Heart right ventricle (tissue), 16 donors: ENCODE measurements at places on chromosomes 11 and 22. TPM values are rescaled to one million over a fixed set of nuclear protein-coding genes. Genes with fewer than 3 reads are reported as not detected.
A peak's percentile ranks its signal among the peaks of the same experiment; 100 is the strongest.

GRCh38 chr11:105881027-105881426, 141.0 kb downstream of the MSANTD4 start:
- DNase-seq, result no peak

DNA sequence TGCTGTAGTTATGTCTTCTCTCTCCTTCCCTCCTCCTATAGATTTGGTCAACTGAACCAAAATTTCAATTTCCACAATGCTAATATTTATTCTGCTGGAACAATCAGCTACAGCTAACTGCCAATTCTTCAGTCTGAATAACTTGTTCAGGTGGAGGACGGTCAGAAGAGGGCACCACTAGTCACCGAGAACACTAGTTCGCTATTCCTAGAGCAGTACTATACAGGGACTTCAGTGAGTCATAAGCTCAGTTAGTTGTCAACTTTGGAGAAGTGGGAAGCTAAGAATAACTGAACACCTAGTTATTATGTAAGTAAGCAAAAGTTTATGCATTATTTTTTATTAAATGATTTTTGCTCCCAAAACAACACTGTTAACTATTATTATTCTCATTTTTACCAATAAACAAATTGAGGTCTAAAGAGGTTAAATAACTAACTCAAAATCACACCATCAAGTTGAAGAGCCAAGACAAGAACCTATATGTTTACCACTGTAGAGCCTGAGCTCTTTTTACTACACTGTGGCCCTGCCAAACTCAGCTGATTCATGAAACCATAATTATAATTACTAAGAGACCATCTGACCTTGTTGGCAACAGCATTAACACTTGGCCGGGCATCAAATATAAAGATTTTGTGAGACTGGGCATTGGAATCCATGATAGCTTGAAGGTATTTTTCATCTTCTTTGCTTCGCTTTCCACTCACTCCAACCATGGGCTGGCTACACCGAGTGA, 59.0 kb downstream of the CEP57 start:
- DNase-seq, result peak; percentile 55

The MCAM gene
- 97.5 TPM for polyA plus RNA-seq

- no peak for DNase-seq
Measured at GRCh38 chr11:46106530-46107407, 14.5 kb downstream of the PHF21A start.

The C22orf31 gene
- not detected for polyA plus RNA-seq

GRCh38 chr22:36081023-36081431, 52.4 kb upstream of the RBFOX2 start:
- DNase-seq, result no peak

The OR6A2 gene
- polyA plus RNA-seq, result not detected

DNA sequence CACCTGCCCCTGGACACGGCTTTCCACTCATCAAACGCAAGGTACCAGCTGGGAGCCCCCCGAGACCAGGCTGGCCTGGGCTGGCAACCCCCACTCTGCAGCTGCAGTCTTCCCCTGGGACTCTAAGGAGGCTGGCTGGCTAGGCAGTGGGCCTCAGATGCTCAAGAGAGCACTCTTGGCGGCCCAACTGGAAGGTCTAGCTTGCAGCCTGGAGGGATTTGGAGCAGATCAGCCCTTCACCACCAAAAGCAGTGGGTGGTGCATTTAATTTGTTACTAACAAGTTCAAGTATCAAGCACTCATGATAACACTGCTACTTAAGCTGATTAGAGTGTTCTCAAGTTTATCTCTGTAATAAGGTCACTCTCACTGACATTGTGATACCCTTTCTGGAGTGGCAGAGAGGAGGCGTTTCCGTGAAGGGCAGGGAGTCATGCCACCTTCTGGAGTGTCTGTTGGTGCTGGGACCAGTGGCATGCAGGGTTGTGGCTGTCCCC, 21.5 kb downstream of the C22orf23 start:
- DNase-seq, result no peak

The ABTB2 gene
- 2.5 TPM for polyA plus RNA-seq

The MS4A12 gene
- not detected for polyA plus RNA-seq

DNA sequence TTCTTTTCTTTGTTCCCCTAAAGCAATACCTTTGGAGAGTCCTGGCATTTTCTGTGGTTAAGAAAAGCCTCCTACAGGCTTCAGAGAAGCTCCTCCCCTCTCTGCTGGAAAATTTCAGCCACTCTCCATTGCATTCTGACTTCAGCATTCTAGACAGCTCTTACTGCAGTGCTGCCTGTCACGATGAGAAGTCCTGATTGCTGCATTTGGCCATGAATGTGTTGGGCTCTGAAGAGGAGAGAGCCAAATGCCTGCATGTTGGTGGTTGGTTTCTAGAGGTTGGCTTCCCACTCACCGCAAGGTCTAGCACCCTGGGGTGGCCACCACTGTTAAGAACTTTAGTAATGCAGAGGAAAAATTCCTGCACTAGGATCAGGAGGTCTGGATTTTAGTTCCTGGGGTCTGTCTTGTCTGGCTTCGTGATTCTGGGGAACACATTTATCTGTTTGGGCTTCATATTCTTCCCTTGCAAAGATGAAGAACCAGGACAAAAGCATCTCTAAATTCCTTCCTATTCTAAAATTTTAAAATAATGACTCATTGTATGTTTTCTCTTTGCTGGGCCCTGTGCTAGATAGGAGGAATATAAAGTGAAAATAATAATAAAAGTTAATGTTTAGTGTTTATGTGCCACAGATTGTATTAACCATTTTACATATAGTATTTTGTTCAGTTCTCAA, 38.1 kb downstream of the COA4 start:
- DNase-seq, result no peak

- no peak for DNase-seq
Measured at GRCh38 chr11:132032555-132032954, 662.1 kb downstream of the NTM start.

DNA sequence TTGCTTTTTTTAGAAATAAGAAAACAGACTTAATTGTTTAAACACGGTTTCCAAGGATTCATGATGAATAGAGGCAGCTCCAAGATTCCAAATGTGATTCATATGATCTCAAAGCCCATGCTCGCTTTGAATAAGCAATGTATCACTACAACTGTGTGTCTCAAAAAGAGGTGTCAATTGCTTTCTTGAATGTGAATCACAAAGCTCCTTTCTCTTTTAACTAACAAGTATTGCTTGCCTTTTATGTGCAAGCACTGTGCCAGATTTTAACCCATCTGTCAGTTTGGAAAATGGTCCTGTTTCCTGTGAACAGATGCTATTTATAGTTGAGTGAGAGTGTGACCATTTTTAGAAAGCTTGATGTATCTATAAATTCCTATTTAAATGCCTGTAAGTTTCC, 6.5 kb downstream of the OOSP1 start:
- no peak for DNase-seq

DNA sequence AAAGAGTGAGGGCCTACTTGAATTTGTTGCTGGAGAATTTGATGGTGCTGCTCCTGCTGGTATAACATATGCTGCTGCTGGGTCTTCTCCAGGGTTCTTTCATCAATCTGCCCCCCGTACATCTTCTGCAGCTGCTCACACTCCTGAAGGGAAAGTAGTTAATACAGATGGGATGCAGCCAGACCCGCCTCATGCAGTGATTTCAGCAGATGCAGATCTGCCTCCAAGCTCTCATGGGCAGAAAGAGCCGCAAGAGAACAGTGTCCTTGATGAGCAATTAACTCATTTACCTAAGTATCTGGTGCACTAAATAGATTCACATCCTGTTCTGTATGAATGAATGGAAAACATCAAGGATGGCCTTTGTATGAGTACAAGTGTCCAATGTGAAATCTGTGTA, 24.8 kb upstream of the APOA1 start:
- DNase-seq, result no peak

DNA sequence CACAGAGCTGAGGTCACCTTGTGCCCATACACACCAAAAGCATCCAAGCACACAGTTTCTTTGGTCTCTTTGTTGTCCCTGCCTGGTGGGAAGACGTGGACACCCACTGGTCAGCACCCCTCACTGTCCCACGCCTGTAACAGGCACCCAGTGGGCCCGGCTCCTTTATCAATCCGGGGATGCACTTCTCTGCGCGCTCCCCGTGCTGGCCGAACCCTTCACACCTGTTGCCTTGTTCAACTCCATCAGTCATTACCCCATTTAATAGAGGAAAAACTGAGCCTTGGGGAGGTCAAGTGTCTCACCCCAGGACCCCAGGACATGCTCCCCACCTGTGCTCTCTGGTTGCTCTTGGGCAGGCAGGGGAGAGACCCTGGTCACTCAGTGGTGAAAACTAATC, 49.7 kb upstream of the FGF3 start:
- DNase-seq, result no peak

The KRTAP5-11 gene
- not detected for polyA plus RNA-seq

GRCh38 chr11:3835751-3836150, 5.0 kb downstream of the RHOG start:
- no peak for DNase-seq

GRCh38 chr11:12719221-12719620, 45.0 kb downstream of the TEAD1 start:
- no peak for DNase-seq

The TMEM191B gene
- not detected for polyA plus RNA-seq

DNA sequence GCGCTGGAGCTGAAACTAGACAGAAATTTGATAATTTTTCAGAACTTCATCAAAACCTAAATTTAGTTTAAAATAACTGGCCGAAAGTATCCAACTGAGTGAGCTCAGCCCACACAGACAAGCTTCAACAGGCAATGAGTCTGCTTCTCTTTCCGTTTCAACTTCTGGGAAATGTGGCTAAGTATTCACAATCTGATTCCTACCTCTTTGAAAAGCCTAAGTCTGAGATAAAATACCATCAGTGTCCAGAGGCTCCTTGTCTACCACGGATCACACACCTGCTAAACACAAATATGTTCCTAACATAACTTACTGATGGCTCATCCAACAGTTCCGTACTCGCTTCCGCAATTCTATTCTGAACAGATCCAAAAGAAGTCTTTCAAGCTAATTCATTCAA, 8.5 kb downstream of the SIK3 start:
- DNase-seq, result no peak

DNA sequence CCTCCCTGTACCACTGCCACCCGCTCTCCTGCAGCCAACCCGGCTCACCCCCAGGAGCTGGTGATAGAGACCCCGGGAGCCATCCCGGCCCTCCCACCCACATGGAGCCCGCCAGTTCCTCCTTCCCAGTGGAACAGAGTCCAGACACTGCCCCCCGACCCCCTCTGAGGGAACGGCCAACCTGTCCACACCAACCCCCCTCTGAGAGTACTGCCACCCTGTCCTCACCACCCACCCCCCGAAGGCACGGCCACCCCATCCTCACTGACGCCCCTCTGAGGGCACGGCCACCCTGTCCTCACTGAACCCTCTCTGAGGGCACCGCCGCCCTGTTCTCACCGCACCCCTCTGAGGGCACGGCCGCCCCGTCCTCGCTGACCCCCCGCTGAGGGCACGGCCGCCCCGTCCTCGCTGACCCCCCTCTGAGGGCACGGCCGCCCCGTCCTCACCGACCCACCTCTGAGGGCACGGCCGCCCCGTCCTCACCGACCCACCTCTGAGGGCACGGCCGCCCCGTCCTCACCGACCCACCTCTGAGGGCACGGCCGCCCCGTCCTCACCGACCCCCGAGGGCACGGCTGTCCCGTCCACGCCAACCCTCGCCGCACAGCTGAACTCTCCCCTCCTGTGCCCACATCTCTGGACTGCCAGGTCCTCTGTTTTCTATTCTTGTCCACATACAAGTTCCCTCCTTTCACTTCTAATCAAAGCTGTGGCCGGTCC, 18.0 kb downstream of the TOLLIP start:
- DNase-seq, result no peak

DNA sequence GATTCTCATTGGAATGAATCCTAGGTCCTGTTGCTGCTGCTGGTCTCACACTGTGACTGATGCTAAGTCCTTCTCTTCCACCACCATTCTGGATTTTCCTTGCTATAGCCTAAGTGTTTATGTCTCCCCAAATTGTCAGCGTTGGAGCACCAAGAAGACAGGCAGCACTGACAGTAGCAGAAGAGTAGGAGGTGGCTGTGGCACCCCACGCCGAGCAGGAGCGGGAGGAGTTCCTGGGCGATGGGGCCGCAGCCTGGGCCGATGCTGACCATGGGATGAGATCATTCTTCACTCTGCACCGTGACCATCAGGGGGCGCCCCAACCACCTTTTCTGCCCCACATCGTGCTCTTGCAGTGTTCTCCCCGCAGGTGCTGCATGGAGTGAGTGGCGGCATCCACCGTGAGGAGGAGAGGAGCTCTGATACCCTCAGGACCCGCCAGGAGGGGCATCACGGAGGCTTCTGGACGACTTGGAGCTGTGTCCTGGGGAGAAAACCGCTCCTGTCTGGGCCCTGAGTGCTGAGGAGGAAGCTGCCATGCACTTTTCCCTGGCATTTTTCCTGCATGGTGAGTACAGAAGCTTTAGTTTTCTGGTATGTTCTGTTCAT, 57.0 kb downstream of the LRRC74B start:
- DNase-seq, result peak; percentile 48

DNA sequence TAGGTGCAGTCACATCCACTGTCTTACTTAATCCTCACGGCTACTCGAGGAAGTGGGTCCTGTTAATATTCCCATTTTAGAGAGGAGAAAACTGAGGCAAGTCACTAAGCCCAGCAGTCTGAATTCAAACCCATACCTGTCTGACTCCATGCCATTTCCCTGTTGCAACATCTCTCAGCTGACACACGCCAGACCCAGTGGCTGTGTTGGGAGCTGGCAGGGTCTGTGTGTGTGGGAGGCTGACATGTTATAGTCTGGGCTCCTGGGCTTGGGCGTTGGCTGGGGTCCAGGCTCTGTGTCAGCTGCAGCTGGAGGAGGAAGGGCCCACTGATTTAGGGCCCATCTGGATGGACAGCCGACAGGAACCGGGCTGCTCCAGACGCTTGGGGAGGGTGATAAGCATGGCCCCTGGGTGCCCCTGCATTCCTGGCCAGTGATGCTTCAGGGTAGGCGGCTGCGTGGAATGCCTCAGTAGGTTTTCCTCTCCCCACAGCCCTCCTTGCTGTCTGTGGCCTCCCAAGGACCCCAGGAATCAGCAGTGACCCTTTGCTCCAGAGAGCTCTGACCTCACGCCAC, 562.5 kb downstream of the MN1 start:
- peak; percentile 82 for DNase-seq

The CALCA gene
- polyA plus RNA-seq, result 1.1 TPM

DNA sequence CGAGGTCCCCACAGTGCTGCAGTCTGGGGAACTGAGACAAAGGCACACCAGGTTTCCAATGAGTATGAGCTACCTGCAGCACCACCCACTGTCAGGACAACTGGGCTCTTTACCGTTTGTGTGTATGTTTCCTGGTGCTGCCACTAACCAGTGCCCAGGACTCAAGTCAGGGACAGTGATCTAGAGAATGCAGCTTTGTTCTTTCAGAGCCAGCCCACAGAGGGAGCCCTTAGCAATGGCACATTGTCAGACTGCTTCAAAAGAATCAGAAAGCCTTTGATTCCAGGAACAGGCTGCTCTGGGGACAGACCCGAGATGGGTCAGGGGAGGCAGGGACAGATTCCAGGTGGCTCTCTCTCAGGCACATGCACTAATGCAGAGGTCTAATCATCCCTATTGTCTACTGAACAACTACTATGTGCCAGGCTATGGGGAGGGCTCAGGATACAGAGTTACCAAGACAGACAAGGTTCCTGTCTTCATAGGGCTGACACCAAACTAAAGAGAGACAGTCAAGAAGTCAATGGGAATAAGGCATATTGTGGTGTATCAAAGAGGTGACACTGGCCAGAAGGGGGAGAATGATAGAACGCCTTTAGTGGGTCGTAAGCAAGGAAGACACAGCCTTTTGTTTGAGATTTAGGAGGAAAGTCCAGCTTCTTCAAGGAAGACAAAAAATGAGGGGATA, 103.7 kb downstream of the VPREB1 start:
- no peak for DNase-seq

The RFPL3 gene
- polyA plus RNA-seq, result not detected

The SELENOH gene
- 93.7 TPM for polyA plus RNA-seq

The SORL1 gene
- polyA plus RNA-seq, result 0.26 TPM

The ZPR1 gene
- 5.5 TPM for polyA plus RNA-seq
